C1 segment of cervical spinal cord (tissue), 14 donors: ENCODE measurements at places on chromosomes 7 and 10.

- DNase-seq: no peak
These were observed 171.7 kb upstream of the PHF14 start for GRCh38 chr7:10802011-10802410.

DNA sequence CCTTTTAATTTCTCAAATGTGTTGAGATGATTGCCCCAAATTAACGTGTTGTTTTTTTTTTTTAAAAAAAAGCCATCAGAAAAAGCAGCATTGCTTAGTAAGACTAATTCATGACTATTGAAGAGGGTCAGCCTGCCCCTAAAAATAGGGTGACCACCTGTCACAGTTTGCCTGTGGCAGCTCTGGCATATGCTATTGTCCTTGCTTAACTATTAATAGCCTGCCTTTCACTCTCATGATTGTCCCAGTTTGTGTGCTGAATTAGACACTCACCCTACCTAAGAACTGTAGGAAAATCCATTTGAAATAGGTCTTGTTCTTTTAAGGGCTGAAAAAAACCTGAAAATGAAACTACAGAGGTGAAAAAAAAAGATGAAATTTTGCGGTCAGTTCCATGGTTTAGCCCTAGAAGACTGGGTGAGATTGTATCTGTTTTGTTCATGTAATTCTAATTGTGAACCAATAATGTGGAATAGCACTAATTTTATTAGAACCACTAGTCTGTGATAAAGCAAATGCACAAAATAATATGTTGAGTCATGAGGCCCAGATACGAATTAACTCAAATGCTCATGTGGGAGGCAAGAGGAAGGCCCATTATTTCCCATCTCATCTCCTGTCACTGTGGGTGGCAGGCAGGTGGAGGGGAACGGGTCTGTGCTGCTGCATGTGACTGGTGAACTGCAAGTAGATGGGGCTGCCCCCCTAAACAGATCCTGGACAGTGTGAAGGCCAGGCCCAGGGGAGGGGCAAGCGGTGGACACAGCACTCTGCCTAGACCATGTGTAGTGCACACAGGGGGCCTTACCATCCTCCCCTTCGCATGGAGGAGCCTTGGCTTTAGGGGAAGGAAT lies 265.4 kb upstream of the NFE2L3 start:
- no peak for DNase-seq

DNA sequence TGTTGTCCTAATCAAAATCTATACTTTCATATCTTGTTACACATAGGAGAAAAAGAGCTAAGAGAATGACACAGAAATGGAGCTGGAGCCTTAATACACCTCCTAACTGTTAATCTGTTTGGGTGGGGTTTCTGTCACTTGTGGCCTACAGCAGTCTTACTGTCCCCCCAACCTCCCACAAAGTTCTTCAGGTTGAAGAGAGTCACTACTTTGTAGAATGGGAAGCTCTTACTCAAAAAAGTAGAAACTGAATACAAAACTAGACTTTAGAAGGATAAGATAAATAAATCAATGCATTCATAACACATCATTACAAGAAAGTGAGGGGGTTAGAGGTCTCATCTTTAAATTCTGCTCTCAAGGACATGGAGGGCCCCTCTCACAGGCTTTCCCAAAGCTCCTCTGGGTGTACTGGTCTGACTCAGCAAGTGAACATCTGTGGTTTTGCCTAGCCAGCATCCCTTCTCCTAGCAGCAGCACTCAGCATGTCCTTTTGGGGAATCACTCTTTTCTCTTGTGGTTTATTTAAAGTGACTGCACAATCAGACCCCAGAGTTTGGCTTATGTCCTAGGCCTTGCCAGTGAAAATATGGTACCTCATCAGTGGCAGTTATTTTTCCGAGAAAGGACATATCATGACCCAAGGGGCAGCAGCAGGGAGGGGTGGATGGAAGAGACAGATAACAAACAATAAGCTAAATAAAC lies 2.0 kb upstream of the BLVRA start:
- DNase-seq: no peak

- no peak for DNase-seq
These were observed 8.0 kb upstream of the CCDC71L start for GRCh38 chr7:106668861-106669524.
